ENCODE measurements at places on chromosomes 11 and 22.

DNA sequence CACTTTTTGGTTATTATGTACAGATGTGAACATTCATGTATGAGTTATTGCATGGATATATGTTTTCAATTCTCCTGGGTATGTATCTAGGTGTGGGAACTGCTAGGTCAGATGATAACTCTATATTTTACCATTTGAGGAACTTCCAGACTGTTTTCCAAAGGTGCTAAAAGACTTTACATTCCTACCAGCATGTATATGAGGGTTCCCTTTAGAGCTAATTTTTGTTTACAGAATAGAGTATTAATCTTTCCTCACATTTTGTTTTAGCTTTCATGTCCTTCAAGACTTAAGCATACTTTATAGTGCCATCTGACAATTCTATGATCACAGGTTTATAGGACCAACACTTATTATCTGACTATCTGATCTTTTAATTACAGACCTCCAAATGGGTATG, 59.6 kb downstream of the HIRA start:
- no peak for DNase-seq

- DNase-seq = peak; percentile 39
These were observed 32.4 kb downstream of the NF2 start for GRCh38 chr22:29635734-29636357.

GRCh38 chr11:93529707-93530467, 13.3 kb downstream of the SMCO4 start:
- no peak for DNase-seq

GRCh38 chr22:29479417-29480261, at the start of gene NEFH:
Gene NEFH (plus strand): TSS chr22:29480218. CDS start chr22:29480263, 45 bp downstream.
- no peak for DNase-seq

GRCh38 chr11:126265811-126266210, 2.9 kb downstream of the SRPRA start:
- no peak for DNase-seq

Data from GM13977 (cell line).